ENCODE measurements at places on chromosomes 6 and 20.

DNA sequence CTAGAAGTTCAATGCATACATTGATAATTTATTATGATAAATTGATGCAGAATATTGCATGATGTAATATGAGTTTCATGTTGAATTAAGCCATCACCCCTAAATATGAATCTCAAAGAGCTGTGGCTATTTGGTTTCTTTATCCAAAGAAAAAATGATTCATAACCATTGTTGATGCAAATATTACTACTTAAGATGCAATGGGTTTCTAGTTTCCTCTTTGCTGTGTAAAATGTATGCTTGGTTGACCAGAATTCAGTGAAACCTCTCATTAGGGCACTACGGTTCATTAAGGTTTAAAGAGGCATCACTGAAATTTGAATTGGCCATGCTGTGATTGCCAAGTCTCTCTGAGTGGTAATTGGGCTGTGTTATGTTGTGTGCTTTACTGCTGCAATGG lies 492.5 kb upstream of the FLRT3 start:
- no peak for DNase-seq

DNA sequence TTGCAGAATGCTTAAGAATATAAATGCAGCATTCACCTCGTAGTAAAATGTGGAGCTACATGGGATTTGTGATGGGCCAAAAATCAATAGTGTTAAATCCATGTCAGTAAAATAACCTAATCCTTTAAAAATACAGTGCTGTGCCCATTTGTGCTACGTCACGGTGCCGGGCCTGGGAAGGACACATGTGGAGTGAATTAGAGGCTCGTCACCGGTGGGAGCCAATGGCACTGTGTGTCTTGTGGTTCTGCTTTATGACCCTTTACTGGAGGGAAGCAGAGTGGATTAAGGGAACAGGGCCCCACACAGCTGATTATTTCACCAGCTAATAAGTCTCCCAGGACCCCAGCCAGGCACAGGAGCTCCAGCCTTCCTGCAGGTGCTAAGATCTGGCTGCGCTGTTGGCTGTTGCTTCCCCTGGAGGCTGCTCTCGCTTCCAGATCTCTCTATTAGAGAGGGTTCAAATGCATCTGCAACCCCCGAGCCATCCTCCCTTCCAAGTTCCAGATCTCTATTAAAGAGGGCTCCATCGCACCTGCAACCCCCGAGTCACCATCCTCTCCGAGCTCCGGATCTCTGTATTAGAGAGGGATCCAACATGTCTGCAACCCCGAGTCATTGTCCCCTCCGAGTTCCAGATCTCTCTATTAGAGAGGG lies 405.8 kb downstream of the CDH4 start:
- DNase-seq, result no peak

- DNase-seq, result no peak
These were observed 12.7 kb upstream of the VNN1 start for GRCh38 chr6:132726608-132726975.

- DNase-seq, result no peak
These were observed 170.9 kb upstream of the STXBP5 start for GRCh38 chr6:147033267-147033666.

DNA sequence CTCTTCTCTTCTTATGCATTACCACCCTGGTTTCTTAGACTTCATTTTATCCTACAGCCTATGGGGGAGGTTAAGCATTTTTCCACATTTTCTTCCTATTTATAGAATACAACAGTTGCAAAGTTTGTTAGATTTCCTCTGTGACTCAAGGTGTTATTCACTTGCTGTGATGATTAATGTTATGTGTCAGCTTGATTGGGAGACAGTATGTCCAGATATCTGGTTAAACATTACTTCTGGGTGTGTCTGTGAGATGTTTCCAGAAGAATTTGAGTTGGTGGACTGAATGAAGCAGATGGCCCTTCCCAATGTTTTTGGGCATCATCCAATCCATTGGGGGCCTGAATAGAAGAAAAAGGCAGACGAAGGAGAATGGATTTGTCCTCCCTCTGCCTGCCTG lies 131.3 kb downstream of the C6orf118 start:
- no peak for DNase-seq

GRCh38 chr6:19032591-19033295 lies 645.6 kb downstream of the RNF144B start:
- DNase-seq, result no peak

GRCh38 chr6:44002067-44002592 lies 125.1 kb downstream of the MRPL14 start:
- DNase-seq, result no peak

- DNase-seq, result no peak
These were observed 330.8 kb downstream of the TAF4 start for GRCh38 chr20:61734733-61735502.

DNA sequence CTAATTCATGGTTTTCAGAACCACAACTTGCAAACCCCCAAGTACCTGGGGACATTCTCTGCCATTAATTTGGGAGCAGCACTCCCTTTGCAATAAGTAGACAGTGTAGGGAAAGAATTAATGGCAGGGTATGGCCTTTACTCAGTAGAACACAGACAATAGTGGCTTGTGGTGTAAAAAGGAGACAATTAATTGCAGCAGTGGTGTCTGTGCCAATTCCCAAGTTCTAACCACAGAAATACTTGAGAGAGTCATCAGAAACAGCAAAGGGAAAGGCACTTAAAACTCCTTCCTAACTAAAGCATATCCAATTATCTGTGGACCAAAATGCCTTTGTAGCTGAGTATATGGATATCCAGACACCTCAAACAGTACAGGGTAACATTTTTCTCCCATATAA lies 257.6 kb upstream of the POU3F2 start:
- no peak for DNase-seq

DNA sequence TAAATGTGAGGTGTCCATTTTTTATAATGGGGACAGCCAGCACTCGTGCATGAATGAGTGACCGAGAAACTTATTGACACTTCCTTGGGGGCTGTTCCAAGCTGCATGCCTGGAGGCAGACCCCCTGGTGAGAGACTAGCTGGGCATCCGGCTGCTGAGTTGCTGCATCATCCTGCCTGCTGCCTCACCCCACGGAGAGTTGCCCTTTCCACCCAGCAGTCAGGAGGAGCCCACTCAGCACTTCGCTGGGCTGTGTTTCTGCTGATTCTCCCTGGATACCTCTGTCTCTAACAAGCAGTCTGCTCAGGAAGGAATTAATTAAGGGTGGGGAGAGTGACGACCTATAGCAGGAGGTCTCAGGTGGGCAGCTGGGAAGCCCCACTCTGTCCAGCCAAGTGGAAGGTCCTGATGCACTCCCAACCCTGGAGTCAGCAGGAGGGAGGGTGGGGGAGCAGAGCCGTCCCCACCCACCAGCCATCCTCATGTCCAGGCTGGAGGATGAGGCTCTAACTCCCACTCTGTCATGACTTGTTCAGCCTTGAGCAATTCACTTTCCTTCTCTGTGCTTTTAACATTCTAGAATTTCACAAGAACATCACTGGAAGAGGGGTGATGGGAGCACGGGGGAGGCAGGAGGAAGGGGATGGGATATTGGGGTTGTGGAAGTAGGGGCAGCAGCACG lies 177.3 kb downstream of the LRFN2 start:
- no peak for DNase-seq

DNA sequence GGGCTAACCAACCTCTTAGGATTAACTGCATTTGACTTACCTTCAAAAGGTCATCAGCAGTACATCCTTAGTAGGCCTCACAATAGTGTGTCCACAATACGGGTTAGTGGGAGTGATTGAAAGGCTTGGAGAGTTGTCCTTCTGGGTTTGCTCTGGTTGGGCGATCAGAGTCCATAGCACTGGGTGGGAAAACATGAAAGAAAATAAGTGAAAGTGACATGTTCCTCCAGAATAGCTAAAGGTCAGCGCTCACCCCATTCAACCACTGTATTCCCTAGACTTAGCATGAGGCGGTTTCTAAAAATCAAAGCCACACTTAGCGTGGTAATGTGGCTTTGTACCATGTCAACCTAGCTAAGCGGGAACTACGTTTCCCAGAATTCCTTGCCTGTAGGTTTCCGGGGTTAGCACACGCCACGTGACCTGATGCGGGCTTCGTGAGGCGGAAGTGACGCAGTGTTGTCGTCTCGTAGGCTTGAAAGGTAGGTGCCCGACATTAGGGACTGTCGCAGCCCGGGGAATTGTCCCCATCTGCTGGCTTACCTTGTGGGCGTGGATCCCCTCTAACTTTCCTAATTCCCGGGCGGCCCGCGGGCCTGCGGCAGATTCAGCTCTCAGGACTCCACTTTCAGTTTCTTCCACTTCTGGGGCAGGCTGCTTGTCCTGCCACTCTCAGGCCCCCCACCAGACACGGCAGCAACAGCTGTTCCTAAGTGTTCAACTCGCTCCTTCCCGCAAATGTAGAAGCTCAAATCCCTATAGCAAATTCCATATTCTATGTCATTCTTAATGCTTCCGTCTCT lies 19.8 kb upstream of the SCP2D1 start:
- peak; percentile 80 for DNase-seq

GRCh38 chr6:137776786-137777686 lies 90.0 kb upstream of the TNFAIP3 start:
- no peak for DNase-seq

- no peak for DNase-seq
These were observed 201.4 kb downstream of the TMEM242 start for GRCh38 chr6:157121897-157122296.

- no peak for DNase-seq
These were observed 6.7 kb downstream of the OPN5 start for GRCh38 chr6:47788498-47788884.

DNA sequence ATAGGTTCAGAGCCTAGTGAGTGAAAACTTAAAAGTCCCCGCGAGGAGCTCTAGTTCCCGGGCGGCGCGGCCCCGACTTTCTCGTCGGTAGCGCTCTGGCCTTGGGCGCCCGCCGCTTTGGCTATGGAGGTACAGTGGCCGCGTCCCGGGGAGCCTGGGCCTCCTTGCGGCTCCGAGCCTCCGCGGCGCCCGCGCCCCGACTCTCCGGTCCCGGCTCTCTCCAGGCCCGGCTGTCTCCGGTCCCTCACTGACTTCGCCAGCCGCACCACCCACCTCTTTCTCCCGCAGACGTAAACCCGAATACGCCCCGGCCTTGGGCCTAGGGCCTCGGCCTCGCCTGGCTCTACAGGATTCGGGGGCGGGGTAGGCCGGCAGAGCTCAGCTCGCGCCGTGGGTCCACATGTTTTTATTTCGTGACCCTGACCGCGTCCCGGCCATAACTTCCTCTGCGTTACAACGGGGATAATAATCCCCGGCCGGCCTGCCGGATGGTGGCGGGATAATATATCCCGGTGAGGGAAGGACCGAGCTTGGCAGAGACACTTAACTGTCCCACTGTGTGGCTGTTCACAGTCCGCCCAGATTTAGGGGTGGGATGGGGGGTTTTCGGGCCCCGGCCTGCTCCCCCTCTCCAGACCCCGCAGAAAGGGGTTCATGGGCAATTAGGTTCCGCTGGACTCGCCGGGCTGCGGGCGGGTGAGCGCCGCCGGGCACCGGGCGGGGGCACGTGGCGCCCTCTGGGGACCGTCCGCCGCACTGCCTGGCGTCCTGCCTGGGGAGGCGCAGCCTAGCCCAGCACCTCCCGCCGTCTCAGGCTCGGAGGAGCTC lies 10.0 kb upstream of the TBX18 start:
- DNase-seq, result no peak

DNA sequence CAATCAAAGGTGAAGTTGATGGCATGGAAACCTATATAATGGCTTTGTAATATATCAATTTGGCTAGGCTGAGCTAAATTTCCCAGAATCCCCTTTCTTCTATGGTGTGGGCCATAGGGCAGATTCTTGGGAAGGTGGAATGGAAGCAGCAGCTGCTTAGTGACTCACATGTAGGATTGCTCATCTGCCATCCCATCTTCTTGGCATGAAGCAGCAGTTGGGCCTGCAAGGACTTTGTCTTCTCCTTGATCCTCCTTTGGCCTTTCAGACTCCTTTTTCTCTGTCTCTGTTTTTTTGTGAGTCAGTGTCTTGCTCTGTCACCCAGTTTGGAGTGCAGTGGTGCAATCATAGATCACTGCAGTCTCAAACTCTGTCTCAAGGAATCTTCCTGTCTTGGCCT lies 52.6 kb upstream of the CEP162 start:
- DNase-seq, result no peak

DNA sequence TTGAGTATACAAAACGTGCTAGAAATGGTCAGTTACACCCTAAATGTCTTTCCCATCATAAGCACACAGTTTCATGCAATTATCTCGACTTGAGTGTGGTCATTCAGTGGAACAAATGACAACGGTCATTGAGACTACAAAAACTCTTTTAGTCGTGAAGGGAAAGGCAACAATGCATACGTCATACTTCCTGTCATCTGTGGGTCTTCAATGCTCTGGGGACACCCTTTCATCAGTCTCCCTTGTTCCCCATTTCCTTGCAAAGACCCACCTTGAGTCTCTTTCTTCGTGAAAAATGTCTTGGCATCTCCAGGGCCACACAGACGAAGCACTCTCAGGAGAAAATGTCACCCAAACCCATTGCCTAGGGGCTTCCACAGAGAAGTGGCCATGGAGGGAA lies 238.5 kb downstream of the GMPR start:
- no peak for DNase-seq

- no peak for DNase-seq
These were observed 89.4 kb upstream of the TNFAIP3 start for GRCh38 chr6:137777687-137778075.

- no peak for DNase-seq
These were observed 342.7 kb downstream of the ESR1 start for GRCh38 chr6:152150196-152150595.

DNA sequence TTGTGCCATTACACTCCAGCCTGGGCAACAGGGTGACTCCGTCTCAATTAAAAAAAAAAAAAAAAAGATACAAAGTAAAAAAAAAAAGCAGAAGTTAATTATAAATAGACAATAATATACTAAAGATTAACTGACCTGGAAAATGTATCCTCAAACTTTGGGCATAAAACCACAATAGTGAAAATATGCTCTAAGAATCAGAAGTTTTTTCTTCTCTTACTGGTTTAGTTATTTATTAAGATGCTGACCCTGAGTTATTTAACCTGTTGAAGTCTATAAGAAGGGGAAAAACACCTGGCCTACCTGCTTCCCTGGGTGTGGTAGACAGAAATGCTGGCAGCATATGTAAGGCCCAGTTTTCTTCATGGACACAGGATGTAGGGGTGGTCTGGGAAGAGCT lies 133.7 kb upstream of the MLIP start:
- DNase-seq, result no peak

- DNase-seq, result no peak
These were observed 101.5 kb upstream of the SCP2D1 start for GRCh38 chr20:18712131-18712530.

GRCh38 chr6:6930223-6930880 lies 177.4 kb upstream of the RREB1 start:
- DNase-seq, result no peak

- DNase-seq, result no peak
These were observed 306.9 kb downstream of the DHX35 start for GRCh38 chr20:39268981-39269461.

DNA sequence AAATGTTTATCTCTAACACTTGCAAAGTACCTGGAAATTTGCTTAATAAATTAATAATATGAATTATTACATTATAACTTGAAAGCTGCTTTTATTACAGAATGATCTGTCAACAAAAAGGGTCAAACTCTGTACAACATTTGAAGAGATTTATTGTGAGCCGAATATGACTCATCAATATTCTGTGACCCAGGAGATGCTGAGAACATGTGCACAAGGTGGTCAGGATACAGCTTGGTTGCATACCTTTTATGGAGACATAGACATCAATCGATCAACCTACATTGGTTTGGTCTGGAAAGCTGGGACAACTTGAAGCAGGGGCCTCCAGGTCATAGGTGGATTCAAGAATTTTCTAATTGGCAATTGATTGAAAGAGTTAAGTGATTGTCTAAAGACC lies 79.0 kb downstream of the RNASET2 start:
- DNase-seq, result no peak

- DNase-seq, result no peak
These were observed 113.8 kb downstream of the PLEKHG1 start for GRCh38 chr6:150713487-150713886.
